ENCODE measurements at places on chromosomes 5 and 9.
A peak's percentile ranks its signal among the peaks of the same experiment; 100 is the strongest.

GRCh38 chr5:90598293-90598692 is 39.7 kb downstream of the ADGRV1 start:
- DNase-seq, result no peak

- no peak for DNase-seq
Observed at GRCh38 chr5:138605254-138605972, 30.2 kb upstream of the HSPA9 start.

DNA sequence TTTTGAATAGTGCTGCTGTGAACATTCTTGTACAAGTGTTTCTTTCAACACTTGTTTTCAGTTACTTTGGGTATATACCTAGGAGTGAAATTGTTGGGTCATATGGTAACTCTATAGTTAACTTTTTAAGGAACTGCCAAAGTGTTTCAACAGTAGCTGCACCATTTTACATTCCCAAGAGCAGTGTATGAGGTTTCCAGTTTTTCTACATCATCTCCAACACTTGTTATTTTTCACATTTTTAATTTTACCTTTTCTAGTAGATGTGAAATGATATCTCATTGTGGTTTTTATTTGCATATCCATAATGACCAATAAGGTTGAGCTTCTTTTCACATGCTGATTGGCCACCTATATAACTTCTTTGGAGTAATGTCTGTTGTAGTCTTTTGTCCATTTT is 40.0 kb upstream of the FOXE1 start:
- DNase-seq, result no peak

DNA sequence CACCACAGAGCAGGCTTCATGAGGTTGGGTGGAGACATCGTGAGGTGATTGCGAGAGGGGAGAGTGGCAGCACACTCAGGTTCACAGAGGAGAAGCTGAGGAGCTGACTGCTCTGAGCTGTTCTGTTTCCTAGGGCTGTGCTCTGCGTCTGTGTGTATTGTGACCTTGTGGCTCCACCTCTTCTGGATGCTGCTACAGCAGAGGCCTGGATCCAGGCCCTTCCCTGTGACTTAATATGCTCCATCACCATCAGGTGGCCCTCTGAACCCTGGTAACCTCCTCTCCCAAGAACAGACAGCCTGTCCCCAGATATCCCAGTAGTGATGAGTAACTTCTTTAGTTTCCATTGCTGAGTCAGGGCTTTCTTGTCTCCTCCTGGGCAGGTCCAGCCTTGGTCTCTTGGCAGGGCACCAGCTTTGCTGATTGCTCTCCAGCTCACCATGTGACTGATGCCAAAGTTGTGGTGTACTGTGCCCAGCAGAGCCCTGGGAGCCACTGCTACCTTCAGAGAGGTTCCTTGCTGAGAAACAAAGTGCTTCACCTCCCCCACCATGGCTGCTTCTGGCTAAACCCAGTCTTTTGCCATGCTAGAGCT is 212.8 kb upstream of the CHD1 start:
- peak; percentile 14 for DNase-seq

GRCh38 chr5:142133330-142134206 is 25.0 kb downstream of the NDFIP1 start:
- DNase-seq, result no peak

Measured in RCC 7860 (cell line).